ENCODE measurements at places on chromosomes 2 and 18. TPM values are rescaled to one million over a fixed set of nuclear protein-coding genes. Genes with fewer than 3 reads are reported as not detected.

DNA sequence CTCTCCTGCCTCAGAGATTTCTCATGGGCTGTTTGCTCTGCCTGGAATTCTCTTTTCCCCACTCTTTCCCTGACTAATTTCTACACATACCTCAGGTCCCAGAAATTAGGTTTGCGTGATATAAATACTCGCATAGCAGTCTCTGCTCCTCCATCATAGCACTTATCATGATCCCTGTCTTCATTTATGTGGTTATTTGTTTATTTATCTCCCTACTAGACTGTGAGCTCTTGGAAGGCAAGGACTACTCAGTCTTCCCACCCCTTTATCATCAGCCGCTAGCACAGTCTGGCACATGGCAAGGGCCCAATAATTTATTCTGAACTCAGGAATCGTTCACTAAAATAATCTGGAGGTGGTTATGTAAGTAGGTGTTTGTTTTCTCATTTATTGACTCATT, 79.3 kb downstream of the ADCYAP1 start:
- H3K36me3 ChIP-seq = no peaks in the 10 kb centered on the region
- no peak for DNase-seq
- H3K4me3 ChIP-seq = no peak overlapping the region
- H3K27ac ChIP-seq = no peak overlapping the region

DNA sequence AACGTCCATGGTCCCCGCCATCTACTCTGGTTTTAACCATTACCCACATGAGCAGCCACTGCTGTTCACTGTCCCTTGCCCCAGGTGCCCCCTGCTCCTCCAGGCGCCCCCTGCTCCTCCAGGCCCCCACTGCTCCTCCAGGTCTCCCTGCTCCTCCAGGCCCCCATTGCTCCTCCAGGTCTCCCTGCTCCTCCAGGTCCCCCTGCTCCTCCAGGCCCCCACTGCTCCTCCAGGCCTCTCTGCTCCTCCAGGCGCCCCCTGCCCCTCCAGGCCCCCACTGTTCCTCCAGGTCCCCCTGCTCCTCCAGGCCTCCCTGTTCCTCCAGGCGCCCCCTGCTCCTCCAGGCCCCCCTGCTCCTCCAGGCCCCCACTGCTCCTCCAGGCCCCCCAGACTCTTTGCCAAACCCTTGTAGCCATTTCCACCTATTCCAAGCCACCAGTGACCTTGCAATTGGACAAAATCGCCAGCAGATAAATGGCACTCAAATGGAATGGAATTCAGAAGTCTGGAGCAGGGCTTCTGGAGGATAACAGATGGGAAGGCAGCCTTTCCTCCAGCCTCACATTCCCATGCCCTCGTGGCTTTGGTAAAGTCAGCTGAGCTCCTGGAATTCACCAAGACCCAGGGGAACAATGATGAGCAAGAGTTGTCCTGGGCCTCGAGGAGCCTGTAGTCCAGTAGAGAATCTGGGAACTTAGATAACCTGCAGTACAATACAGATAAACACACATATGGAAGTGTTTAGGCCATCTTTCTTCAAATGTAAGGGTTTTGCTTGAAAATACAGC, 13.3 kb upstream of the RPL31 start:
- H3K4me1 ChIP-seq = no peaks in the 10 kb centered on the region
- H3K36me3 ChIP-seq = no peaks in the 10 kb centered on the region
- no peak overlapping the region for H3K4me3 ChIP-seq
- H3K27me3 ChIP-seq = no peaks in the 10 kb centered on the region

- no peak overlapping the region for H3K4me3 ChIP-seq
- no peaks in the 10 kb centered on the region for H3K36me3 ChIP-seq
- H3K27ac ChIP-seq = no peak overlapping the region
- DNase-seq = no peak
These were observed 15.8 kb upstream of the PRSS56 start for GRCh38 chr2:232504438-232504837.

- H3K36me3 ChIP-seq = no peaks in the 10 kb centered on the region
- no peak for DNase-seq
- peaks cover under 1% of the 10 kb centered on the region for H3K27me3 ChIP-seq
- no peak overlapping the region for H3K27ac ChIP-seq
- no peak overlapping the region for H3K4me3 ChIP-seq
- no peaks in the 10 kb centered on the region for H3K4me1 ChIP-seq
These were observed 3.9 kb upstream of the TYMS start for GRCh38 chr18:653512-653911.

DNA sequence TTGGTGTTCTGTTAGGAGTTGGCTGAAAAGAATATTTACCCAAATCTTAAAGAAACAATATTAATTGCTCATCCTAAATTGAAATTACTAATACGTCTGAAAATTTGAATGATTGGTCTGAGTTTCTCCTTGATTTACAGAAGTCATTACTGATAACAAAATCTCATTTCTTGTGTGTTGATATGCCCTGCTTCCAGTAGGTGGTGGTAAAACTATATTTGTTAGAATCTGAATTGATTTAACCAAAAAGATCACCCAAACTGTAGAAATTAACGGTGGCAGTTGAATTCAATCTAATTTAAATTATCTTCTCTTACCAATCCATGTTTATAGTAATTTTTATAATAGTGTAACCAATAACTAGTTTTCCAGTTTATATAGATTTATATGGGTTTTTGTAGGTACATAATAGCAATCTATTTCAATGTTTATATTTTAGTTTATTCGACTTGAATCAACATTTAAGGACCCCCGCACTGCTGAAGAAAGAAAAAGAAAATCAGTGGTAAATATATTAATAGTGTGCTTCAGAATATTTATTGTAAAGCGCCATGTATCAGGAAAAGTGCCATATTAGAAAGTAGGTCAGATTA, 38.3 kb downstream of the PAPOLG start:
- peaks cover 10% of the 10 kb centered on the region for H3K36me3 ChIP-seq
- no peak overlapping the region for H3K4me3 ChIP-seq
- H3K27ac ChIP-seq = no peak overlapping the region
- no peaks in the 10 kb centered on the region for H3K4me1 ChIP-seq

GRCh38 chr2:160197587-160197986, 2.5 kb downstream of the ITGB6 start:
- H3K27ac ChIP-seq = no peak overlapping the region
- DNase-seq = no peak
- H3K4me3 ChIP-seq = no peak overlapping the region
- H3K36me3 ChIP-seq = no peaks in the 10 kb centered on the region
- no peaks in the 10 kb centered on the region for H3K27me3 ChIP-seq
- H3K4me1 ChIP-seq = no peaks in the 10 kb centered on the region

DNA sequence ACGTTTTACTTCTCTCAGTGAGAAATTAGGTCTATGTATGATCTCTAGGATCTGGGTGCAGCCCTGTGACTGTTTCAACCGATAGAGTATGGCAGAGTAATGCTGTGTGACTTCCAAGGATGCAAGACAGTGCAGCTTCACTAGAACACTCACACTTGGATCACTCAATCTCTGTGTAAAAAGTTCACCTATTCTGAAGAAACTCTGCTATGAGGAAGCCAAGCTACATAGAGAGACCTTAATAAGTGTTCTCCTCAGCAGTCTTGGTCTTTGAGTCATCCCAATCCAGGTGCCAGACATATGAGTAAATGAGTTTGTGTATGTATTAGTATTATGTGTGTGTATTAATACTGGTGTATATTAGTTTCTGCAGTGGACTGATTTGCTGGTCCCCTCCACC, 335.0 kb downstream of the NR4A2 start:
- no peak for DNase-seq
- H3K36me3 ChIP-seq = no peaks in the 10 kb centered on the region
- no peak overlapping the region for H3K27ac ChIP-seq

DNA sequence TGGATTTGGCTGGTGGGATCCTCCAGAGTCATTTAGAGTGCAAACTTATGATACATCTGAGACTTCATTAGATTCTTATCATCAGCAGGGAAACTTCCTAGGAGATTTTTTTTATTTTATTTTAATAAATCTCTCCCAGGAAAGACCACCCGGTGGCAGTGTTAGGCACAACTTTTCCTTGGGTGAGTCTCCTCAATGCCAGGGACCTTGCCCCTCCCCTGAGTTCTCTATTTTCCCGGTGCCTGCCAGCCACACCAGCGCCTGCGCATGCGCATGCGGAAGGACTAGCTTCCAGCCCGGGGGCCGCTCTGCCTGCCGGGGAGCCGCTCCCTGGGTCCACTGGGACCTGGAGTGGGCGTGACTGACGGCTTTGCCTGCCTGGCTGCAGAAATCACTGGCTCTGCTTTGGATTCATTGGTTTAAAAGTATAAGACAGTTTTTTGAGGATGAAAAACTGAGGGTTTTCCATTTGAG, 86.6 kb downstream of the TMEM182 start:
- H3K27me3 ChIP-seq = no peaks in the 10 kb centered on the region
- no peak overlapping the region for H3K4me3 ChIP-seq
- H3K36me3 ChIP-seq = no peaks in the 10 kb centered on the region
- H3K4me1 ChIP-seq = no peaks in the 10 kb centered on the region

NMS gene
- not detected for polyA plus RNA-seq

NDUFS1 gene
- 42.9 TPM for polyA plus RNA-seq

DNA sequence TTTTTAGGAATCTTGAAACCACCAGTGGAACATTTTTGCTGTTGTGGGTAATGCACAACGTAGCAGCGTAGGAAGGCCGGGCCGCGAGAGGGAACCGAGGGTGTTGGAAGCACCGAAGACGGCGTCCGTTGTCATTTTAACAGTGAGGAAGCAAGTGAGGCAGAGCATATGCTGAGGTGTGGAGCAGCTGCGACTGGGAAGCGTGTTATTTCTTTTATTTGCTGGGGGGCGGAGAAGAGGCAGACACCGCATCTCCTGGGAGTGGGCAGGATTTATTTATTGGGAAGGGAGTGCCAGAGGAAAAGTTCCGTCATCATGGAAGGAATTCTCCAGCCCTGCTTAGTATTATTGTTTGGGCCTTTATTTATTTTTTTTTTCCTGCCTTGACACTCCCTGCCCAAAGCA, 232.8 kb downstream of the KLHL29 start:
- no peak overlapping the region for H3K4me3 ChIP-seq
- H3K27ac ChIP-seq = no peak overlapping the region
- H3K4me1 ChIP-seq = no peaks in the 10 kb centered on the region
- H3K36me3 ChIP-seq = no peaks in the 10 kb centered on the region
- no peaks in the 10 kb centered on the region for H3K27me3 ChIP-seq
- no peak for DNase-seq

DNA sequence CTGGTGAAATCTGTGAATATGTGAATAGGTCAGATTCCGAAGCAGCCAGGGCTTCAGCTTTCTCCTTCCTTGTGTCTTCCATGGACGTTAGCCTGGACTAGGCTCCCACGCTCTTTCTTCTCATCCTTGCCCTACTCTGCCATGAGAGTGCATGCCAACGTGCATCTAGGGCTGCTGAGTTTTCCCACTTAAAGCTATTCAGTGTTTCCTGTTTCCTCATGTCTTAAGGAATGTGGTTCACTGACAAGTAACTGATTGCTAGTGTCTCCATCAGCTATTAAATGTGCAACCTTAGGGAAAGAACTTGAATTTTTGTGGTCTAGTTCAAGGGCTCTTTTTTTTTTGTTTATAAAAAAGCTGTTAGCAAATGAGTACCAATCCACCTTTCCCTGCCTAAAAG, 642.3 kb upstream of the LINC00305 start:
- no peaks in the 10 kb centered on the region for H3K4me1 ChIP-seq
- H3K36me3 ChIP-seq = no peaks in the 10 kb centered on the region
- DNase-seq = no peak
- H3K27me3 ChIP-seq = no peaks in the 10 kb centered on the region

GRCh38 chr2:240232961-240233884, 92.8 kb upstream of the OTOS start:
- DNase-seq = peak; percentile 63
- peak overlapping the region; percentile 13 for H3K27ac ChIP-seq
- H3K27me3 ChIP-seq = no peaks in the 10 kb centered on the region
- no peaks in the 10 kb centered on the region for H3K4me1 ChIP-seq
- no peaks in the 10 kb centered on the region for H3K36me3 ChIP-seq

- no peak overlapping the region for H3K4me3 ChIP-seq
- DNase-seq = no peak
- no peak overlapping the region for H3K27ac ChIP-seq
- no peaks in the 10 kb centered on the region for H3K4me1 ChIP-seq
- no peaks in the 10 kb centered on the region for H3K27me3 ChIP-seq
These were observed 165.6 kb downstream of the ALK start for GRCh38 chr2:29755829-29756228.

DNA sequence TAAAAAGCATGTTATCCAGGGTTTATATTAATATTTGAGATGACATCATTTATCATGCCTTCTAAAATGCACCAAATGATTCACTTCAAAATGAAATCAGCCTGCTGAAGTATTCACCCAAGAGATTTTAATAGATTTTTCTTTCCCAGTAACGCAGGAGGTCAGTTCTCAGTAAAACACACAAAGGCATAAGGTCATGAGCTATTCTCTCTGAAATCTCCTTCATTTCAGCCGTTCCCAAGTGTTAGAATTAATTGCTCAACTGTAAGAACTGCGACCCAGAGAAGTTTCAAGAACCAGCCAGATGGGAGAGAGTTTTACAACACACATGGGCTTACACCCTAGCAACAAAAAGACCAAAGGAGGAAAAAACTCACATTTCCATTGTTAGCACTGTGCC, 84.2 kb upstream of the PHLPP1 start:
- H3K4me3 ChIP-seq = no peak overlapping the region
- no peak overlapping the region for H3K27ac ChIP-seq
- no peaks in the 10 kb centered on the region for H3K27me3 ChIP-seq
- H3K36me3 ChIP-seq = no peaks in the 10 kb centered on the region
- DNase-seq = no peak

DNA sequence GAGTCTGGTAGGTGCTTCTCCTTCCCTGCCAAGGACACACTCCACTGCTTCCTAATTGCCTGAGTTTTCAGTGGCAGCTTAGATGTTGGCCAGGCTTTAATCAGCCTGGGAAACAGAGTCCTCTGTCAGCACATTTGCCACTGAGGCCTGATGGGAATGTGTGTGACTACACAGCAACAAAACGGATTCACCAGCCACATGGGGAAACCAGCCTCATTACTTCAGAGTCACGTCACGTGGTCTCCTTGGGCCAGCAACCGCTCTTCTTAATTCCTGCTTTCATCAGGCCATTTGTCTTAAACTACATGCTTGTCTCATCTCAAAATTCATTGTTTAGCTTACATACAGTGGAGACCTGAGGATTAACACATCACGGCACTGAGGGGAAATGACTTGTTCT, 93.9 kb upstream of the LTBP1 start:
- no peaks in the 10 kb centered on the region for H3K27me3 ChIP-seq
- H3K4me3 ChIP-seq = no peak overlapping the region
- DNase-seq = no peak
- H3K36me3 ChIP-seq = no peaks in the 10 kb centered on the region

SERPINB5 gene
- polyA plus RNA-seq = not detected

CRYGC gene
- polyA plus RNA-seq = not detected
